ENCODE measurements at places on chromosomes 4 and X.

DNA sequence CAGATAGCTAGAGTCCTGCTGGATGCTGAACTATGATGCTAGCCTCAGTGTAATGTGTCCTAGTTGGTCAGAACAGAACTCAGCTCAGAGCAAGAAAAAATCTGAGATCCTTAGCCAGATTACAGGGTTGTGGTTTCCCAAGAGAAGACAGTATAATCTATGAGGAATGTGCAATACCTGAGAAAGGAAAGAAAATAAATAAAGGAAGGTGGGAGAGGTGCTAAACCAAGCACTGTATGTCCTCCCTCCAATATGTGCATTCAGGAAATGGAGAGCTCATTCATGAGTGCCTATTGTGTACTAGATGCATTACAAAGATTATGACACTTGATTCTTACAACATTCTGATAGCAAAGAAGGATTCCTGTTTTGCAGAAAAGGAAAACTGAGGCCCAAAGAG lies 7.5 kb downstream of the USP26 start:
- no peak for DNase-seq

- no peak for DNase-seq
These were observed 87.6 kb downstream of the GBA3 start for GRCh38 chr4:22780317-22780716.

GRCh38 chrX:112874175-112874574 lies 33.5 kb upstream of the AMOT start:
- no peak for DNase-seq

GRCh38 chrX:132778917-132779316 lies 179.5 kb downstream of the HS6ST2 start:
- DNase-seq: no peak

DNA sequence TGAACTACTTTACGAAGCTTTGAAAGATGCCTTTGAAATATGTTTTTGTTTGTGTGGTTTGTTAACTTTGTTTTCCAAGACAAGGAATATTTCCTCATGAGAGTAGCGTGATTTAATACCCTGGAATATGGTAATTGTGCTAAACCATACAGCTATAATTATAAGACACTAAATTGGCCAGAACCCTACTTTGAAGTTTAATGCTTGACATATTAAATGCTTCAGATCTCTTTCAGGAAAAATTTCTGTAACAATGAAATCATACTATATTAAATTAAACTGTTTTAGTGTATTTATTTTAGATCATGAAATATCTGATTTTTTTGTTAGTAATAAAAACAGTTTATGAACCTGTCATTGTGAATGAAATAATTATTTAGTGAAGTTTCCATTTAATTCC lies 63.5 kb downstream of the DCLK2 start:
- no peak for DNase-seq

DNA sequence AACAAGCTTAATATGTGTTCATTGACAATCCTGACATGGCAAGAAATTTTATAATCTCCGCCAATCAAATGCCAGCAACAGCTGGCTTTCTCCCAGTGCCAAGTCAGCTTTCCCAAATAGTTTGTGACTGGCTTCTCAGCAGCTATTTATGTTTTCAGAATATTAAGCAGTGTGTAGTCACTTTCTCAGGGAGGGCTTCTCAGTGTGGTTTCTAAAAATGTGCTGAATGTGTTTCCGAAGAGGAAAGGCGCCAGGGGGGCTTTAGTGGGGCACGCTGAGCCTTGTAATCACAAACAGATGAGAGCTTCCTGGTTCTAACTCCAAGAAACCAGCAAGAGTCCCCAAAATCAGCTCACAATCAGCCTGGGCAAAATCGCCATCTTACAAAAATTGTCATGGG lies 258.7 kb upstream of the CPEB2 start:
- DNase-seq: no peak

DNA sequence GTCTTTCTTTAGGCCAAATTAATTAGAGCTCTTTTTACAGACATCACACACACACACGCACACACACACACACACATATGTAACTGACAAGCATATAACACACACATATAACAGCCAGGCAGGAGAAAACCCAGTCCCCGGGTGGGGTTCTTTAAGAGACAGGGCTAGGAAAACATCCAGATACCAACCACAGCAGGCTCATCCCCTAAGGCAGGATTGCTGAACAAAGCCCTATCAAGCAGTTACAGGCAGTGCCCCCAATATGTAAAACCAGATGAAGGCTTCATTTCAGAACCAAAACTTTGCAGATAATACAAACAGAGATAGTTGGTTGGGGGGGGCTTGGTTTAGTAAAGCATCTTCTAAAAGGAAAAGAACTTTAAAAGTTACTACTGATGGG lies 18.0 kb upstream of the FAM47E start:
- DNase-seq: no peak

DNA sequence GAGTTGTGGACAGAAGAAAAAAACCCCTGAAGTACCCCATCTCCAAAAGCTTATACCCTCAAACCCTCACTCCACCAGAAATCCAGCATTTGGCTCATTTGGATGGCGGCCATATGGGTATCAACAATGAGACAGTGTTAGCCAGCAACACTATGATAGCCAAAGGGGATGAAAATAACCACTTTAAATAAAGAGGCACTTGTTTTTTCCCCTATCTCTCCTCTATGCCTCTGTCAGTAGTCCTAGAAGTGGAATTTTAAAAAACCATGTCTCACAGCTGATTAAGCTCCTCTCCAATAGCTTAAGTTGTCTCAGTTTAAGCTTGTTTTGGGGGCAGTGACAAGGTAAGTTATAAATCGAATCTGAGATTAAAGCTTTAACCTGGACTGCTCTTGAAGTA lies 124.0 kb downstream of the MOSPD2 start:
- no peak for DNase-seq

- DNase-seq: no peak
These were observed 310.5 kb upstream of the DDX53 start for GRCh38 chrX:22689290-22689689.

DNA sequence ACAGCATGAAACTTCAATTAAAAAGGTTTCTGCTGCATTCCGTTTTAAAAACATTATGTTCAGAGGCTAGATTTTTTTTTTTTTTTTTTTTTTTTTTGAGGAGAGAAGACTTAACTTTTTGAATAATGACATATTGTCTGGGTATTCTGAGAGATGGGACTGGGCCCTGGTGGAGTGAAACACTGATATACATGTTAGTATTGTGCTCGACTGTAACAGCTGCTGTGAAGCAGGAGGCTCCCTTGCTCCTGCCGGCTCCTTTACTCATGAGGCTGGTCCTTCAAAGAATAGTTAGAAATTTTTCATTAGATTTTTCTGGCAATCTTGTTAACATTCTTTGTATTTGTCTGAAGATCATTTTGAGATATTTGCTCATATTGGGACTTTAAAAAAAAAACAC lies 73.3 kb downstream of the TMEM131L start:
- DNase-seq: no peak

- DNase-seq: no peak
These were observed 70.6 kb upstream of the PROM1 start for GRCh38 chr4:16154451-16154850.

DNA sequence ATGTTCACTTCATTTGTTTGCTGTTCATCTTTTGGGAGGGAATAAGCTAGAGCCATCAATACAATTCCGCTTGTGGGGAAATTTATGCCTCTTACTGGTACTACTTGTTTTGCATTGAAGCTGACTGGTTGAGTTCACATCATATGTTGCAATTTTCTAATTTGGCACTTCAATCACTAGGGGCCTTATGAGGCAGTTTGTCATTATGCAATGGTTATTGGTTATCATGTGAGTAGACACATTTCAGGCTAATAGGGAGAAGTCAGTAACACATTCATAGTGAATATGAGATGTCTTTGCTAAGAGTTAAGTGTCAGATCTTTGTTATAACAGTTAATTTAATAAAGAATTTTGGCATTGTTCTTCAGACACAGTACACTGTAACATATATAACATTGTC lies 5.0 kb downstream of the RPL36A start:
- DNase-seq: no peak

- no peak for DNase-seq
These were observed 39.2 kb upstream of the GPR78 start for GRCh38 chr4:8540991-8541390.

GRCh38 chrX:130147631-130148030 lies 18.0 kb downstream of the AIFM1 start:
- no peak for DNase-seq

DNA sequence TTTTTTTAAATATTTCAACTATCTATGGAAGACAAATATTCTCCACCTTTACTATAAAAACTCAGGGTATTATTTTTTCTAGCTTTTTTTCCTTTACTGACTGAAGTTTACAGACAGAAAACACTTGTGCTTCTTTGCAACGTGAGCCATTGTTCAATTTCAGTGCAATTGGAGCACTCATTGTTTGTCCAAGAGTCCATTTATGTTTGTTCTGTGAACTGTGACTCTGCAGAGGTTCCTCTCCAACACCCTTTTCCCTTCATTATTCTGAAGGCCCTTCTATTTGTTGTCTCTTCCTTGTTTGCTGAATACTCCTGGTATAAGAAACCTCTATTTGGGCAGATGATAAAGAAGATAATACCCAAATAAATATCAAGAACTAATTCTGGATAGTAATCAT lies 37.4 kb downstream of the DAPP1 start:
- DNase-seq: no peak

- no peak for DNase-seq
These were observed 210.0 kb downstream of the KLHL4 start for GRCh38 chrX:87727620-87728019.

GRCh38 chr4:5238173-5238572 lies 186.9 kb downstream of the STK32B start:
- no peak for DNase-seq

GRCh38 chr4:60259781-60260180 lies 940.3 kb upstream of the ADGRL3 start:
- no peak for DNase-seq

- no peak for DNase-seq
These were observed 600.6 kb downstream of the ANKRD50 start for GRCh38 chr4:124111922-124112321.

- no peak for DNase-seq
These were observed 96.5 kb upstream of the DUSP21 start for GRCh38 chrX:44747317-44747716.

GRCh38 chr4:6257247-6258025 lies 12.2 kb upstream of the WFS1 start:
- no peak for DNase-seq

GRCh38 chr4:94577136-94577535 lies 125.4 kb downstream of the PDLIM5 start:
- DNase-seq: no peak

DNA sequence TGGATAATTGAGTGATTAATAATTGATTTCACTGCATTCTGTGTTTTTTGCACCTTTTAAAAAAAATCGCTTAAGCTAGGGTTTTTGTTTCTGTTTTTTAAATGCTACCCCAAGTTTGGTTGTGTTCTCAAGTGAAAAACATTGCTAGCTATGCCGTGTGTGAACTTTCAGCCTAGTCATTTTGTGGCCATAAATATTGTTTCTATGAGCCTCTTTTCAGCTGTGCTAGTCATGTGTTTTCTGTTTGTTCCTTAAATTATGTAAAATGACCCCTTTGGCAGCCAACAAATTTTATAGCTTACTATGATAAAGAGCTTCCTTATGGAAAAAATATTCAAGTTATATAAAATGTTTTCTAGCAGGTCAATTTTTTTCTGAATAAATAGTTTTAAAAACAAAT lies 59.1 kb downstream of the GALNT7 start:
- no peak for DNase-seq

DNA sequence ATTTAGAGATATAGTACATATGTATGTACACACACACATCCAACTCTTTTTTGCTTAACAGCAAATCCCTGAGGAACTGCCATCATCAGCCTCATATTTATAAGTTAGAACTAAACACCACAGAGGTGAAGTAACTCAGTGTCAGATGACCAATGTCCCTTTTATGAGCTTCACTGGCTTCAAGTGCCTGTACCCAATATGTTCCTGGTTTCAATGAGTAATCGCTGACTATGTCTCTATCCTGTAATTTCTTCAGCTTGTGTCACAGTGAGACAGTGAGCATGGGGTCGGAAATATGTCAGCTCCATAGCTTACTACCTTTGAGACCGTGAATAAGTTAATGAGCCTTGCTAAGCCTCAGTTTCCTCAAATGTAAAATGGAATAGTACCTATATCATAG lies 136.2 kb upstream of the RASGEF1B start:
- no peak for DNase-seq

DNA sequence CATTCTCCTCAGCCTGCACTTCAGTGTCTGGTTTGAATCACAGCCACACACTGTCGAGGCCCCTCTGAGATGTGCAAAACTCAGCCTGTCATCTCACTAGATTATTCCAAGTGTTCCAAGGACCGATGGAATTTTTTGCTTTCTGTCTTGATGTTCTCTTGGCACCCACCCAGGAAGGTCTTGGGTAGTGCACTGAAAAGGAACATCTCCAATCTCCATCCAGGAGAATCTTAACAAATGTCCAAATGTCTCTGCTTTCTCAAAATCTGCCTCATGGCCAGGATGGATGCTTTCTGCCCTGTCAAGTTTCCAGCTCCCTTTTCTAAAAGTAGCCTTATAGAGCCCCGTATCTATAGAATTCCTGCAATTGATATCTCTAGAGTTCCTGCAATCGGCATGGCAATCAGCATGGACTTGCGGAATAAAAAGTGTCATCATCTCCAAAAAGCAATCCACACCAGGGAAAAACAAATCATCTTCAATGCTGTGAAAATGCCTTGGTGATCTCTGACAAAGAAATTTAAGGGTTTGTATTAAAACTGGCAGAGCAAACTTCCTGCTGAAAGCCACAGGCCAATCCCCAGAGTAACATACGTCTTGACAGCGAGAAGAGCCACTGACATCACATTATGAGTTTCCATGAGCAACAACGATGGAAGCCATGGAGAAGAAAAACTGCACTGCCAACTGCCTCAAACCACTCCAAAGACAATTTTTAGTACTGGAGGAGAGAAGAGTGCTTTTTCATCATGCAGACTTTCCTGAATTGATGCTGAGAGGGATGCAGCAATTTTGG lies 215.3 kb upstream of the FAM9B start:
- DNase-seq: no peak

- no peak for DNase-seq
These were observed 99.4 kb downstream of the FAM13A start for GRCh38 chr4:88957570-88957969.

- no peak for DNase-seq
These were observed 588.2 kb upstream of the ADGRL3 start for GRCh38 chr4:60611762-60612496.

- DNase-seq: no peak
These were observed 38.8 kb downstream of the BTC start for GRCh38 chr4:74755486-74755885.

DNA sequence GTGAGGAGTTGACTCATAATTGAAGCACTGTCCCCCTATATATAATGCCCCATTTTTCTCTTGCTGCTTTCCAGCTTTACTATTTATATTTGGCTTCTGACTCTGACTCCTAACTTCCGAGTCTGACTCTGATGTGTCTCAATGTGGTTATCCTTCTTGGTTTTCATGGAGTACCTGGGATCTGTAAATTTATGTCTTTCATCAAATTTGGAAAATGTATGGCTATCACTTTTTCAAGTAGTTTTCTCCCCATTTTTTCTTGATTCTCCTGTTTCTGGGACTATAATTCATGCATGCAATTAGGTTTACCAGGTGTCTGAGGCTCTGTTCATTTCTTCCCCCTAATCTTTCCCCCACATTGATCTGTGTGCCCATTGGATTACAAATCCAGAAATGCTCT lies 156.8 kb upstream of the SFRP2 start:
- no peak for DNase-seq

All from activated CD4-positive, CD25-positive, alpha-beta regulatory T cell treated with anti-CD3 and anti-CD28 coated beads, Interleukin-2, amount 50 U/mL, for 16 hours (primary cell).